ENCODE measurements at places on chromosomes 13 and 19.

DNA sequence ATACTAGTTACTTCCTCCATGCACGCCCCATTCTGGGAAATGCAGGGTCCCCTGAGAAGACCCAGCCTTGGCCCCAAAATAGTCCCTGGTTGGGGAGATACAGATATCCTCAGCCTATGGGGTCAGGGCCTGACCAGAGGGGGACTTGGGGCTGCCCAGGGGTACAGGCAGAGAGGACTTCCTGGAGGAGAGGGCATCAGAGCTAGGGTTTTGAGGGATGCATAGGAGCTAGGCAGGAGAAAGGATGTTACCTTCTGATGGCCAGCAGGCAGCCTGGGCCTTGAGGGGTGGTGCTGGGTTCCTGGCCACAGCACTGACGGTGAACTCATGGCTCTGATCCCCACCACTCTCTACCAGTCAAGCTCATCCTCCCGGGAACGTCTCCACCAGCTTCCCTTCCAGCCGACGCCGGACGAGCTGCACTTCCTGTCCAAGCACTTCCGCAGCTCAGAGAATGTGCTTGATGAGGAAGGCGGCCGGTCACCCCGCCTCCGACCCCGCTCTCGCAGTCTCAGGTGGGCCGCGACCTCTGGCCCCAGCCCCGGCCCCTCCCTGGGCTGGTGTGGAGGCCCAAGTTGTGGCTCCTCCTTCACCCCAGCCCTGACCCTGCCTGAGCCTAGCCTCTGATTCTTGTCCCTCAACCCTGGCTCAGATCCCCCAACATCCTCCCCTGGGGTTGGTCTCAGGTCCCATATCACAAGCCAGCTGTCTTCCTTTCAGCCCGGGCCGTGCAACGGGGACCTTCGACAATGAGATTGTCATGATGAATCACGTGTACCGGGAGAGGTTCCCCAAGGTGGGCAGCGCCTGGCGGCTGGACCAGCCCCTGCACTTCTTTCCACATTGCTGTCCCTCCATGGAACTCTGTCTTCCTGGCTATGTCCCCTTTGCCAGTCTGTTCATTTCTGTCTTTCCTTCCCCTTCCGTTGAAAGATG is 25.6 kb downstream of the MAST3 start:
- DNase-seq: no peak

DNA sequence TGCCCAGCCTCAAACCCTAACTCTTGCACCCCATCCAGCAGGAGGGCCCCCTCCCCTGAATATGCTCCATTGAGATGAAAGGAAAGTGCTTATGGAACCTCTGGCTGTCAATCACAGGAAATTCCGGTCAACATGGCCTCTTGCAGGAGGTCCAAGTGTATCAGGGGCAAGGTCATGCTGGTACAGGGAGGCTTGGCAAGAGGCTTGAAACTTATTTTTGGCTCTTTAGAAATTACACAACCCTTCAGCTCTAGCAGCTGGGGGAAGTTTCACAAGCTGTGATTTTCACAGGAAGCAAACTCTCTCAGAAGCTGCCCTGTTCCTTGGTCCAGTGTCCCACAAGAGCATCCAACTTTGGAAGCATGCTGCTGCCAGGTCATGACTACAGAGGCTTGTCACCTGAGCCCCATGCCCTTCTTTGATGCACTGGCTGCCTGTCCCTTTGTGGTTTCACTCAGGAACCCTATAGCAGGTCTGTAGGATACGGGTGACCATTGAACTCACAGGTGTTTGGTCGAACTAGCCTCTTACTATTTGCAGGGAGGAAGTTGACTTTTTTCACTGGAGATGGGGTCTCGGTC is 8.4 kb downstream of the ASF1B start:
- no peak for DNase-seq

GRCh38 chr19:2330255-2330631 is 1.8 kb downstream of the SPPL2B start:
- no peak for DNase-seq

GRCh38 chr19:38851622-38852230 is 1.9 kb upstream of the HNRNPL start:
- peak; percentile 93 for DNase-seq

DNA sequence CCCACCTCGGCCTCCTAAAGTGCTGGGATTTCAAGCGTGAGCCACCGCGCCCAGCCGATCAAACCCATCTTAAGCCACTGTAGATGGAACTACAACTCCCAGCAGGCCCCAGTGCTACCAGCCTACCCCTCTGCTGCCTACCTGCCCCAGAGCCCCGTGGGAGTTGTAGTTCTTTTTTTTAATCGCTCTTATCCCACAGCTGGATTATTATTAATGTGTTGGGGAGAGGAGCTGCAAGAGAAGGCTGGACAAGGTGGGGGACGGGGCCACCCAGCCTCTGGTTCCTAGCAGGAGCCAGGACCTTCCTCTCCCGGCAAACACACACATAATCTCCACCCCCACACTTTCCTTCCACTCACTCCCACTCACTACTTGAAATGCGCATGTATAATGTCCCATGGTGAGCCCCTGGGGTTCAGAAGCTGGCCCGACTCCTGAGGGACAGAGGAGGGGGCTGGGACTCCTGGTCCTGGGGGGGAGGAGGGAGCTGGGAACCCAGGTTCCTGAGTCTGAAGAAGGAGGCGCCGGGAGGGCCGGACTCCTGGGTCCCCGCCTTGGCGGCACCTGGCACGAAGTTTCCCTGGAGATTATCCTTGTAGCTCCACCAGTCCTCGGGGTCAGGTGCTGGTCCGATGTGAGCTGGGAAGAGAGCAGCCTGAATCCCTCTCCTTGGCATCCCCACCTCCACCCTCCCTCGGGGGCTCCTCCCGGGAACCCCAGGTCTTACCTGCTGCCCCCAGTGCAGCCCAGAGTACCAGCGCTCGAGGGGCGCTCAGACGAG is 958 bp downstream of the CA11 start:
- DNase-seq: peak; percentile 80

GRCh38 chr19:15062036-15062435 is 12.8 kb downstream of the CASP14 start:
- DNase-seq: no peak

DNA sequence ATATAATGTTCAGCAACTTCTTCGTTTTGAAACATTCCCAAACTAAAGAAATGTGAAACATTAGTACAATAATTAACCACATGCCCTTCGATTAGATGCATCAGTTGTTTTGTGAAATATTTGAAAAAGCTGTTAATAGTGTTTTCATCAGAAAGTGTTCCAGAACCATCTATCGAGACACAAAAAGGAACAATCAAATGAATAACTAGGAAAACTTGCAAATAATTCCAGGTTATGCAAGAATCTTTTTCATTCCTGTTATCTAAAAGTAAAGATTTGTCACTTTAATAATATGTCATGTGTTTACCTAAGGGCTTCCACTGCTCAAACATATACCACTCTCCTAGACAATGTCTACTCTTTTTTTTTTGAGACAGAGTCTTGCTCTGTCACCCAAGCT is 904.2 kb upstream of the MIR17HG start:
- no peak for DNase-seq

All from ecto neural progenitor cell (in vitro differentiated cells).